ENCODE measurements at places on chromosomes 4 and X. TPM values are rescaled to one million over a fixed set of nuclear protein-coding genes. Genes with fewer than 3 reads are reported as not detected.

Gene ZNF674
- 3.6 TPM for total RNA-seq

Gene PPP1R3F
- total RNA-seq: 3.4 TPM

Gene ARHGAP36
- total RNA-seq: not detected

Gene CPZ
- total RNA-seq: 0.80 TPM

Gene BEX2
- total RNA-seq: 5.2 TPM

Gene SORCS2
- total RNA-seq: 5.0 TPM

Gene SCML2
- total RNA-seq: 0.64 TPM

Gene IGFBP7
- total RNA-seq: 40.9 TPM

Gene GPR101
- not detected for total RNA-seq

Gene NUP62CL
- 1.7 TPM for total RNA-seq

Gene FAM184B
- 0.16 TPM for total RNA-seq

Gene SEPSECS
- 4.4 TPM for total RNA-seq

Gene ANXA3
- total RNA-seq: 51.0 TPM

Gene REELD1
- not detected for total RNA-seq

Gene HTN1
- total RNA-seq: not detected

Gene RAB40A
- 0.16 TPM for total RNA-seq

Gene HERC6
- 19.5 TPM for total RNA-seq

Gene TEX13D
- not detected for total RNA-seq

Gene TMEM154
- total RNA-seq: 120 TPM

Gene STARD8
- 0.96 TPM for total RNA-seq

Gene HOPX
- total RNA-seq: 249 TPM

Gene RPA4
- total RNA-seq: 0.64 TPM

Gene FGG
- total RNA-seq: 0.64 TPM

Gene GAGE12E
- total RNA-seq: not detected

Gene ITM2A
- 13.8 TPM for total RNA-seq

Gene KCTD8
- total RNA-seq: not detected

Gene CYLC1
- not detected for total RNA-seq

Gene GPR143
- 2.8 TPM for total RNA-seq

Gene APOO
- 18.4 TPM for total RNA-seq

Gene MAOA
- 88.9 TPM for total RNA-seq

Gene ZRSR2
- 5.8 TPM for total RNA-seq

Gene SMIM43
- total RNA-seq: not detected

Gene CT45A5
- total RNA-seq: not detected

Gene MEPE
- not detected for total RNA-seq

Gene AMBN
- total RNA-seq: not detected

Gene SASH3
- 1.6 TPM for total RNA-seq

Gene NSUN7
- 2.0 TPM for total RNA-seq

Gene RNF175
- not detected for total RNA-seq

Gene RHOXF2
- not detected for total RNA-seq

Gene SLC9B2
- total RNA-seq: 6.1 TPM

Gene AFM
- not detected for total RNA-seq

Gene SLC16A2
- 2.6 TPM for total RNA-seq

Gene XG
- 14.2 TPM for total RNA-seq

Gene GYPA
- not detected for total RNA-seq

Gene AMTN
- not detected for total RNA-seq

Gene CD38
- total RNA-seq: 2.6 TPM

Gene PPP2R2C
- 65.7 TPM for total RNA-seq

Gene CFAP47
- not detected for total RNA-seq

Gene CXCL1
- total RNA-seq: 22.9 TPM

Gene MTCP1
- total RNA-seq: 14.9 TPM

Gene EVC2
- total RNA-seq: 1.8 TPM
